ENCODE measurements at places on chromosomes 4 and X. TPM values are rescaled to one million over a fixed set of nuclear protein-coding genes. Genes with fewer than 3 reads are reported as not detected.

- H3K27ac ChIP-seq, result no peak overlapping the region
- H3K36me3 ChIP-seq, result no peaks in the 10 kb centered on the region
- no peaks in the 10 kb centered on the region for H3K27me3 ChIP-seq
- DNase-seq, result no peak
- no peak overlapping the region for H3K4me3 ChIP-seq
These were observed 304.7 kb upstream of the TAPT1 start for GRCh38 chr4:16530688-16531635.

DNA sequence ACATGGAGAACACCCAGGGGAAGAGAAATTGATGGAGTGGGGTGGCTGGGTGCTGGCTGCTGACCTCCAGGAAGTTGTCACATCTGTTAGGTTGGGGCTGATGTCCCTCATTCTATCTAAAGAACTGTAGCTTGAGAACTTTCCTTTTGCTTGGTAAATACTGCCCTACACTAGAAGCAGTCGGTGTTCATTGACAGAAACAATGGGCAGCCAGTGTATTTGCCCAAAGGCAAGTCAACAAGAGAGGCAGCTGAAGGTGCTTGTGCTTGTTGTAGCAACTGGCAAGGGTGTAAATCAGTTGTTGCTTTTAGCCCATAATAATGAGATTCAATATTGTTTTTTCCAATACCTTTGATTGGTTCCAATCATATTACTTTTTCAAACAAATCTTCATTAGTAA, 956 bp downstream of the TMEM154 start:
- H3K4me1 ChIP-seq, result peaks cover 6% of the 10 kb centered on the region
- no peak overlapping the region for H3K27ac ChIP-seq
- H3K27me3 ChIP-seq, result peaks cover 5% of the 10 kb centered on the region

GRCh38 chrX:154542723-154543424, 3.8 kb downstream of the G6PD start:
- H3K27ac ChIP-seq, result no peak overlapping the region
- H3K4me1 ChIP-seq, result no peaks in the 10 kb centered on the region
- no peak overlapping the region for H3K4me3 ChIP-seq
- H3K27me3 ChIP-seq, result no peaks in the 10 kb centered on the region

Gene ODAPH
- total RNA-seq, result not detected

Gene SPANXA2
- total RNA-seq, result not detected

Gene FRG2
- total RNA-seq, result not detected

Data from endodermal cell (in vitro differentiated cells).